Stimulated activated CD8-positive, alpha-beta memory T cell treated with anti-CD3 and anti-CD28 coated beads, Interleukin-4, amount 100 ng/mL, for 48 hours (primary cell): ENCODE measurements at places on chromosomes 5 and 9.
A peak's percentile ranks its signal among the peaks of the same experiment; 100 is the strongest.

GRCh38 chr9:28293369-28294090, 720.2 kb upstream of the C9orf72 start:
- DNase-seq: no peak

DNA sequence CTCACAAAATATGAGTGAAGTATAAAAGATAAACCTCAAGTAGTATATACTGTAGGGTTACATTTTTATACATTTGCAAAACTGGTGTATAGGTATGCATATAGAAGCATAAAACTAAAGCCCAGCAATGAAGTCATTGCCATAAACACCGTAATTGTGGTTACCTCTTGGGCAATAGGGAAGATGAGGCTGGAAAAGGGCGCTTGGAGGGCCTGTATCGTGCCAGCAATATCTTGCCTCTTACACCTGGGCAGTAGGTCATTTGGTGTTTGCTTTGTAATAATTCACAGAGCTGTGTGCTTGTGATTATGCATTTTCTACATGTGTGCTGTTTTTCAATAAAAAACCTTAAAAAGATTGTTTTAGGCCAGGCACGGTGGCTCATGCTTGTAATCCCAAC, 45.2 kb downstream of the KDM4C start:
- no peak for DNase-seq

DNA sequence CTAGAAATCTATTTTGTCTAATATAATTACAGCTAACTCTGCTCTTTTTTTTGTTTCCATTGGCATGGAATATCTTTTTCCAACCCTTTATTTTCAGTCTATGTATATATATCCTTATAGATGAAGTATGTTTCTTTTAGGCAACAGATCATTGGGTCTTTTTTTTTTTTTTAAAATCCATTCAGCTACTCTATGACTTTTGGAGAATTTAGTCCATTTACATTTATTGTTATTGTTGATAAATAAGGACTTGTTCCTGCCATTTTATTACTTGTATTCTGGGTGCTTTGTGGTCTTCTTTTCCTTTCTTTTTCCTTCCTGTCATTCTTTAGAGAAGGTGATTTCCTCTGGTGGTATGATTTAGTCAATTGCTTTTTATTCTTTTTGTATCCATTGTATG, 296.8 kb downstream of the SMARCA2 start:
- no peak for DNase-seq

DNA sequence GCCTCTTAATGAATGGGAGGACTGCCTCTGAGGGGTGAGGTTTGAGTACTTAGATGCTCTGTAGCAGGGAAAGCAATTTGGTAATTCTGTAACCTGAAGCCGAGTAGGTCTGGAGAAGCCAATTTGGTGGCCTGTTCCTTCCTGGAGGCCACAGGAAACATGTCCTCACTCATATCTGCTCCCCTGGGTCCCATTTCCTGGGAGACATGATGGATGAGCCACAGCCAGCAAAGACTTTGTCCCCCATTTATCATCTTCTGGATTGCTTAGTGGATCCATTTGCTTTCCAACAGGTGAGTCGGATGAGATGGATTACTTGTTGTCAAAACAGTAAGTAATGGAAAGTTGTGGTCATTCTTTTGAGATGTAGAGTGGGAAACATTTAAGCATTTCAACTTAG, 99.8 kb upstream of the KLF9 start:
- no peak for DNase-seq

- DNase-seq: peak; percentile 69
Observed at GRCh38 chr5:181223729-181224389, 778 bp downstream of the TRIM41 start.

- no peak for DNase-seq
Observed at GRCh38 chr5:81020478-81021167, 60.5 kb downstream of the RASGRF2 start.

DNA sequence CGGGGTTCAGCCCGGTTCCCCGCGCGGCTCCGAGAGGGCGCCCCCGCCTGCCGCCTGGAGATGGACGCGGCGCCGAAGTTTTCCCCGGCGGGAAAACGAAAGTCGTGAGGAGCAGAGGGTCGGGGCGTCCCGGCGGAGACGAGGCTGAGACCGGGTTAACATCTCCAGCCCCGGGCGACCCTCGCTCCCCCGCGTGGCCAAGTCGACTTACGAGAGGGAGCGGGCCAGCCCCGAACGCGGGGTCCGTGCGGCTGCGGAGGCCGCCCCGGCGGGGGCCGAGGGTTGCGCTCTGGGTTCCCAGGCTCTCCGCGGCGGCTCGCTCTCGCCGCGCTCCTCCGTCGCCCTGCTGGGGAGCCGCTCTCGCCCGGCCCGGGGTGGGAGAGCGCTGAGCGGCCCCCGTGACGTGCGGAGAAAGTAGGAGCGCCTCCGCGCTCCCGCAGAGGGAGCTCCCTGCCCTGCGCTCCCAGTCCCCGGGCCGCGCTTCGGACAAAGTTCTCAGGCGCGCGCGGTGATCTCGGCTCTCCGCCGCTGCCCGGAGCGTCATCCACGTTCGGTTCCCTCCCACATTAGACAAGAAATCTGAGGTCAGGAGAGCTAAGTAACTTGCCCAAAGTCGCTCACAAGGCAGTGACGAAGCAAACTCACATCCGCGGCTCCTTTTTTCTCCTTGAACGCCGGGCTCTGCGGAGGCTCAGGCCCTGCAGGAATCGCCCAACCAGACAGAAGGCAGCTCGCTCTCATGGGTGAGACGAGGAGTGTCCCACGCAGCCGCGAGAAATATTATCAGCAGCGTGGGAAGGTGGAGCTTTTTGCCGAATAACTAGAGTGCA, 1.2 kb upstream of the GCNT4 start:
- peak; percentile 71 for DNase-seq

DNA sequence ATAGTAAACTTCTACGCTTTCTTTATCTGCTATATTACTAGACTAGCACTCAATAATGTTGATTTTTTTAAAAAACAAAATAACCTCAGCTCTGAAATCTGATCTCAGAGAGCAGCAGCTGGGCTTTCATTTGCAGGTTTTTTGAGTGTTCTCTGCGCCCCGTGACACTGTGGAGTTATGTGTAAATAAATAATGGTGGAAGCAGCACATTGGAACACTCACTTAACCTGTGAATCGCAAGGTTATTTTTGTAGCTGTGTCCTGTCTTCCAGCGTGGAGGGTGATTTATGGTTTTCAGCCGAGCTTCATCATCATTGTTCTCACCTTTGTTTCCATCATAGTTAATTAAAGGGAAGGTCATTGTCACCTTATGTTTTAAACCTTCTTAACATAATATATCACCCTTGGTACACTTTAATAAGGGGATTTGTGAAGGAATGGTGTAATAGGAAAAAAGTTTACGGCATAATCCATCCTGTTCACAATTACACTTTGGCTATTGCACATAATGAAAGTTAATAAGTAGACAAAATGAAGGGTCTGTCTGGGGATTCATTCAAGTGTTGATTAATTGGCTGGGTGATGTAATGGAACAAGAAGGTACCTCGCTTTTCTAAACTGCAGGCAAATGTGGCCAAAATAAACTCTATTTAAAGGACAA, 493.3 kb upstream of the ADAMTS16 start:
- DNase-seq: no peak

GRCh38 chr5:125487231-125487630, 740.8 kb upstream of the ZNF608 start:
- no peak for DNase-seq

GRCh38 chr9:130845901-130846481, 10.9 kb downstream of the ABL1 start:
- DNase-seq: no peak

GRCh38 chr5:83157163-83157562, 79.8 kb downstream of the XRCC4 start:
- no peak for DNase-seq

GRCh38 chr9:2495221-2496005, 126.2 kb upstream of the VLDLR start:
- no peak for DNase-seq

DNA sequence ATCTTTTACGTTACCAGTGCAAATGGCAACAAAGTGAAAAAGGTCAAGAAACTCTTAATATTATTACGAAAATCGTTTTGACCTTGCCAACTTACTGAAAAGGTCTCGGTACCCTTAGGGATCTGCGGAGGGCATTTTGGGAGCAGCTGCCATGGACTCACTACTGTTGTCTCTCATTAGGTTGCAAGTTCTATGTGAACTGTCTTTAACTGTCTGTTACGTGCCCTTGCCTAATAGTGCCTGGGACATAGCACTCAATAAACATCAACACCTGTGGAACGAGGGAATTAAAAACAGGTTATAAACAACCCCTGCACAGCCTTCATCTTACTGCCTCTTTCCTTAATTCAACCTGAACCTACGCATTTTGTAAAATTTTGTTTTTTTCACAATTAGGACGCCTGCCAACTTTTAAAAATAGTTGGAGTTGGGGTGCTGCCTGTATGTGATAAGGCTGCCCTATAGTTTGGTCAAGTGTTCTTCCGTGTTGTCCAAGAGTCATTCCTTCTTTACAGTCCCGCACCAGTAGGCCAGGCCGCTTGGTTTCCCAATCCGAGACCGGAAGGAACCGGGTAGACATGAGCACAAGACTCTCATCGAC, 527 bp upstream of the SREK1 start:
- no peak for DNase-seq

DNA sequence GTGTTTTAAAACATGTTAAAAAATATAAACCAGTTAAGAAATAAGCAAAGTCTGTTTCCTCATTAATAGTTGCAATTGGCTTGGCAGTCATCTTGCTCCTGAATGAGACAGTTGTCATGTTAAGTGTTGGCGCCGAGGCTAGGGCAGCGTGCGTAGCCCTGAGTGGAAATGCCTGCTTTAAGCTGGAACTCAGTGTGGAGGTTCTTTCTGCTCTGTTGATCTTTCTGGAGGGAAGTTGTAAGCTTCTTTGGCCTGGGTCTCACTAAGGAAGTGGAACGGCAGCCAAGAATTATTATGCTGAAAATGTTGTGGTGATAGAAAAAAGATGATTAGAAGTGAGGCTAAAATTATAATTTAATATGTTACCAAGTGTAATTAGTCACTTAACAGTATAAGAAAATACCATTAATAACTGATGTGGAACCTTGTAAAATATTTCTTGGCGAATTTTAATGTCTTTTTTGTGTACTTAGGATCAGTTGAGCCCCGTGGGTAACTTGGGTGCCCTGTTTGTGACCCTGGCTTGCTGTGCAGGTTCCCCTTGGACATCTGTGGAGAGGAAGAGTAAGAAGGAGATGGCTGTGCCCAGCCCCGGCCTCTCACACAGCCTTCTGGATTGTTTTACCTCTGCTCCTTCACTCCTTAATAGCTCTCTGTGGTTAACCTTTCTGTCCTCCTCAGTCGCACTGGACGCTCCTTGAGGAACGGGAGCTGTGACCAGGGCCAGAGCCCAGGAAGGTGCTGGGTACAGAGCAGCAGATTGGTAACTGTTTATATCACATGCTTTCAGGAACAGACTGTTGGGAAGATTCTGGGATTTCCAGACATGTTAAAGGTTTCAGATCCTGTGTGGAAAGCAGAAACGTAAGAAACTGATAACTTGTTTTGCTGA, 31.0 kb downstream of the PCBD2 start:
- DNase-seq: no peak

DNA sequence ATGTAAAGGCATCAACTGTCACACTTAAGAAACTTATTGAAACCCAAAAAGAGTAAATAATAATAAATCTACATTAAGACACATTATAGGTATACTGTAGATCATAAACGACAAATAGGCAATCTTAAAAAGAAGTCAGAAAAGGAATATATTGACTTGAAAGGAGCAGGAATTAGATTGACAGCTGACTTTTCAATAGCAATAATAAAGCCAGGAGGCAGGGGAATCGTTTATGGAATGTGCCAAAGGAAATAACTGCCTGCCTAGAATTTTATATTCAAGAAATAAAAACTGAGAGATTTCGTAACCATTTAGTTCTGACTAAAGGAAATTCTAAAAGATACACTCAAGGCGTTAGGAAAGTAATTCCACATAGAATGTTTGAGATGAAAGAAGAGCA, 21.7 kb upstream of the ACSL6 start:
- no peak for DNase-seq

GRCh38 chr5:178143901-178144300, 9.8 kb downstream of the NHP2 start:
- DNase-seq: no peak

GRCh38 chr5:106094839-106095238, 1575.9 kb downstream of the EFNA5 start:
- DNase-seq: no peak

DNA sequence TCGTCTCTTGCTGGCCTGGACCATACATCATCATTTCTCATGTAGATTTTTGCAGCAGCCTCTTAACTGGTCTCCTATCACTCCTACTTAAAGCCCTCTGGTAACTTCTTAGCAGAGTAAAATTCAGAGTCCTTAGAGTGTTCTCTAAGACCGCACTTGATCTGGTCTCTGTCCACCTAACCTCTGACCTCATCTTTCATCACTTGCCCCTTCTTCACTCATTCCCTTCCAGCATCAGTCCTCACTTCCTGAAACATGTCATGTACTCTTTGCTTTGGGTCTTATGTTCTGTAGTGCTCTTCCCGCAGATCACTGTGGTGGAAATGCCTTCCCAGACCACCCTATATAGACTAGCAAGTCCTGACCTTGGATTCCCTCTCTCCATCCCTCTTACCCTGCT, 9.8 kb downstream of the LARP1 start:
- DNase-seq: no peak

- no peak for DNase-seq
Observed at GRCh38 chr9:137218754-137219271, 3.2 kb downstream of the RNF208 start.

DNA sequence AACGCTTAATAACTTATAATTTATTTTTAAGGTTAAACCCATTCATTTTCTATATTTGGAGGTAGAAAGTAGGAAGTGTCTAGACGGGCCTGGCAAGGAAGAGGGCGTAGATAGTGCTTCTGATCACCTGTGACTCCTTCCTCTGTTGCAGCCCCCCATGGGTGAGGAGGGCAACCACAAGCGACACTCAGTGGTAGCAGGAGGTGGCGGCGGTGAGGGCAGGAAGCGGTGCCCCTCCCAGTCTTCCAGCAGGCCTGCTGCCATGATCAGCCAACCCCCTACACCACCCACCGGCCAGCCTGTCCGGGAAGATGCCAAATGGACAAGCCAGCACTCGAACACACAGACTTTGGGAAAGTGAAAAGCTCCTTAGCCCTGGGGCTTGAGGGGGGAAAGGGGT, 36.7 kb downstream of the FAXDC2 start:
- peak; percentile 39 for DNase-seq

DNA sequence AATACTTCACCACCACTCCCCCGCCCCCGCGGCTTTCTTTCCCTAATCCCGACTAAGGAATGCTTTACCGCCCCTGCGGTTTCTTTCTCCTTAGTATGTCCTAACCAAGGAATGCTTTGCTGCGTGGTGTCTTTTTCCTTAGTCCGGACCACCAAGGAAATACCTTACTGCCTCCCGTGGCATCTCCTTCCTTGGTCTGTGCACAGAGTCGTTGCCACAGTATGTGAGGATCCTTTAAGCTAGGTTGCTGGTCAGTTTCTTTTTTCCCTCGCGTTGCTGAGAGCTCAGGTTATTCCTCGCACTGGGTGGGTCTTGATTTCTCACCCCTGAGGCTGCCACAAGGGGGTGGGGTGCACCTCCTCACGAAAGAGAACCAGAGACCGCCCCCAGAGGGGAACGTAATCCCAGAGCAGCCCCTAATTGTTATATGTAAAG, 309.4 kb downstream of the NR3C1 start:
- DNase-seq: no peak

GRCh38 chr5:160297004-160297403, 15.4 kb downstream of the CCNJL start:
- no peak for DNase-seq
